ENCODE measurements at places on chromosomes 1 and 21.

DNA sequence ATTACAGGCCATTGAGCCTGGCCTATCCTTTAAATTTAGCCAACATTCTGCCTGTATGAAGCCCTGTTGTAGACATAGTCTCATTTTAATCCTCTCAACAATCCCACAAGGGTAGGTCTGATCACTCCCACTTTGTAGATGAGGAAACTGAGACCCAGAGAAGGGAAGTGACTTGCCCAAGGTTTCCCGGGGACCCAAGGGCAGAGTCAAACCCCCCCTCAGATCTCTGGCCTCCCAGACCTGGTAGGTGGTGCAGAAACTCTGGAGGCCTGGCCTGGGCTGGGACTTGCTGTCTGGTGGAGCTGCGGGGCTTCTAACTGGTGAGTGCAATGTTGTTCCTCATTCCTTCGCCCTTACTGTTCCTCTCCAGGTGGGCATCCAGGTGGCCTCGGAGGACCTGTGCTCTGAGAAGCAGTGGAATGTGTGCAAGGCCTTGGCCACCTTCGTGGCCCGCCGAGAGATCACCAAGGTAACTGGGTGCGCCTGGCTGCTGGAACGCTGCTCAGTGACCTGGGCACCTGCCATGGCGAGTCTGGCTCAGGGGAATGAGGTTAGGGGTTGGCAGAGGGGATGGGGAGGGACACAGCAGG, 29.7 kb downstream of the FAM151A start:
- DNase-seq = no peak

- DNase-seq = no peak
These were observed 38.4 kb upstream of the KCNK2 start for GRCh38 chr1:215044151-215044550.

DNA sequence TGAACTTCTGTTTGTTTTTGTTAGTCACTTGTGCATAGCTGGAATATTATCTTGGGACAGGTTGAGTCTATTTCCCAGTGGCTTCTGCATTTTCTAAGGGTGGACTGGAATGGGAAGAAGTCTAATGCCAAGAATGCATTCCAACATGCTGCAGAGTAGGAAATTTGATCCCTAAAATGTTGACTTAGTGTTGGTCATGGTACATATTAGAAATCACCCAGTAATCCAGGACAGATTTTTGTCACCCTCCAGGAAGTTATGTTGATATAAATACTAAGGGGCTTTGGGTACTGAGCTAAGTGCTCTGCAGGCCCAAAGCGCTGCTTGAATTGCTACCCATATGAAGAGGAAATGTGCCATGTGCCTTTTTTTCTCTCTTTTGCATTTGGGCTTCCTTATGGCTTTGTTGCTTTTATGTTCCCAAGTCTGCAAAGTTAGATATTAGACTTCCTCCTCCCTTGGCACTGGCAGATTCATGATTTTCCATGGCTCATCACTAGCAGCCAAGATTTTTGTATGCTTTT, 10.0 kb downstream of the ARID1A start:
- DNase-seq = no peak

DNA sequence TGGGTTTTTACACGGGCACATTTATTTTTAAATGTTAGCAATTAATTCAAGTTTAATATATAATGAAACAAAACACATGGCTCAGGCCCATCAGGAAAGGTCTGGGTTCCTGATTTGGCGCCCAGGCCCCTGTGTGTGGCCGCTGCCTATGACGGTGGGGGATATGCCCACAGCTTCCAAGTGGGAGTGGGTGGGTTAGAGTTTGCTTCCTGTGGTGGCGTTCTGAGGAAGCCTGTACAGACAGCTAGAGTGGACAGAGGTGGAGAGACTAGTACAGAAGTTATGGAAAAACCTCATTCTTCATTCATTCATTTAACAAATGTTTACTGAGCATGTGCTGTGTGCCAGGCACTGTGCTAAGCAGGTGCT, 22.4 kb upstream of the EPS8L3 start:
- DNase-seq = no peak

GRCh38 chr1:208525417-208525816, 281.2 kb upstream of the PLXNA2 start:
- no peak for DNase-seq

DNA sequence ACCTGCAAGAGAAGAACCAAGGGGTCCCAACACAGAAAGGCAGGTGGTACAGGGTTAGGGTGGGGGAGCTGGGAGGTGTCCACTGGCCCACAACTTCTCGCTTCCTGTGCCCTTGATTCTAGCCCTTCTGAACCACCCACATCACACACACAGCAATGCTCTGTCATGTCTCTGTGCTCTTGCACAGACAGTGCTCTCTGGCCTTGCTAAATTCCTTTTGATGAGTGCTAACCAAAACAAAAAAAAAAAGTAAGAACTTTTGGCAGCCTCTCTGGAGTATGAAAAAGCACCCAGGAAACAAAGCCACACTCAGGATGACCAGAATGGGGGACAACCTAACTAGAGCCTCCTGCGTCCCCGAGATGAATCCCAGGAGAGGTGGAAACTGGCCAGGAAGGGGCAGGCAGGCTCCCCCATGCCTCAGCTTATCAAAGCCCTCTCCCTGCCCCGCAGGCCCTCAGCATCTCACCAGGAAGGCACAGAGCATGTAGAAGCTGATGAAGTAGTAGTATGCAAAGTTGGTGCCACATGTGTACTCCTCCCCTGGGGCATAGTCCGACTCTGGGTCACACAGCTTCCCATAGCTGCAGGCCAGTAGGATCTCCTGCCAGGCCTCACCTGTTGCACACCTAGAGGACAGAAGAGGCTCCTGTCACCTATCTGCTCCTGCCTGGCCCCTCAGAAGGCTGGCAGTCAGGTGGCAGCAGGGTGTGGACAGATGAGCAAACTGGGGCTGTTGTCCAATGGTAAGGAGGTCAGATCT, 27.2 kb upstream of the KIF21B start:
- no peak for DNase-seq

GRCh38 chr1:61708953-61709907, 15.7 kb downstream of the TM2D1 start:
- DNase-seq = peak; percentile 66

- DNase-seq = peak; percentile 19
These were observed 149.0 kb downstream of the IGSF21 start for GRCh38 chr1:18256282-18257235.

GRCh38 chr1:63780565-63780964, 6.7 kb downstream of the ROR1 start:
- no peak for DNase-seq

GRCh38 chr1:200626853-200627534, 6.4 kb upstream of the KIF14 start:
- DNase-seq = no peak

DNA sequence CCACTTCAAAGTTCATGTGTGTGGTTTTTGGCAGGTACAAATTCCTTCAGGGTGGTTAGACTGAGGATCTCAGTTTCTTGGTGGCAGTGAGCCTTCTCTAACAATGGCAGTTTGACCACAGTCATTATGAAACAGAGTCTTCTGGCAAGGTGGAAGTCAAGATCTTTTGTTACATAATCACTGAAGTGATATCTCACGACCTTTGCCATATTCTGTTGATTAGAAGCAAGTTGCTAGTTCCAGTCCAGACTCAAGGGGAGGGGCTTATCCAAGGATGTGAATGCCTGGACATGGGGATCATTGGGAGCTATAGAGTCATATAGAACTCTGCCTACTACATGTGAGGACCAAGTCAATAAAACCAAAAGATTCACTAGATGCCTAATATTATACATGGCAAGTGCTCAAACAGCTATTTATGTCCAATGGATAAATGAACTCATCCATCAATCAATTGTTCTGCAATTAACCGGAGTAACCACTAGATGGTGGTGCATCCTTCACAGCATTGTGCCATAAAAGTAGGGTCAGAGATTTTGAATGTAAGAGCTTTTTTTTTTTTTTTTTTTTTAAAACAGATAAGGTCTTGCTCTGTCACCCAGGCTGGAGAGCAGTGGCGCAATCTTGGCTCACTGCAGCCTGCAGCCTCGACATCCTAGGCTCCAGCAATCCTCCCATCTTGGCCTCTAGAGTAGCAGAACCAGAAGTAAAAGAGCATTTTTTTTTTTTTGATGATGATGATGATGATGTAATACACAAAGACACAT, 131.9 kb downstream of the CRB1 start:
- peak; percentile 82 for DNase-seq

DNA sequence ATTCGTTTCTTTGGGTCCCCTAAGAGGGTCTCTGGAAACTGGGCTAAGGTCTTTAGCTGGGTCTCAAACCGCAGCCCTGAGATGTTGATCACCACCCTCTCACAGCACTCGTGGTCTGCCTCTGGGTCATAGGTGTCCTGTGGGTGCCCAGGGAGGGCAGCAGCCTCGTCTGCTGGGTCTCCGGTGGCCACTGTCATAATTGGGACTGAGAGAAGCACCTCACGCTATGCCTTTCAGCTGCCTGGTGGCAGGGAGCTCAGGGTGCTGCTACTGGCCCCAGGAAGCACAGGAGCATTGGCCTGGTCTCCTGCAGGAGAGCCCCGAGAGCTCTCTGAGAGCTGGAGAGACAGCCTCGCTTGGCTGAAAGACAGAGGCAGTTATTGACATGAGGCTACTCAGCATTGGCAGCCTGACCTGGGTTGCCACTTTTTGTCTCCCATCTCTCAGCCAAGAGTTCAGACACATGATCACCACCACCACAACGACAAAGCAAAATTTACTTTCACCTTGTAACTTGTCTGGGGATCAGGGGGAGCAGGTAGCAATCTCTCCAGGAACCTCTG, 1.5 kb downstream of the KCNA2 start:
- no peak for DNase-seq

GRCh38 chr1:200351826-200352549, 57.8 kb downstream of the ZNF281 start:
- peak; percentile 25 for DNase-seq

GRCh38 chr21:34675871-34676270, 7.1 kb downstream of the CLIC6 start:
- no peak for DNase-seq

DNA sequence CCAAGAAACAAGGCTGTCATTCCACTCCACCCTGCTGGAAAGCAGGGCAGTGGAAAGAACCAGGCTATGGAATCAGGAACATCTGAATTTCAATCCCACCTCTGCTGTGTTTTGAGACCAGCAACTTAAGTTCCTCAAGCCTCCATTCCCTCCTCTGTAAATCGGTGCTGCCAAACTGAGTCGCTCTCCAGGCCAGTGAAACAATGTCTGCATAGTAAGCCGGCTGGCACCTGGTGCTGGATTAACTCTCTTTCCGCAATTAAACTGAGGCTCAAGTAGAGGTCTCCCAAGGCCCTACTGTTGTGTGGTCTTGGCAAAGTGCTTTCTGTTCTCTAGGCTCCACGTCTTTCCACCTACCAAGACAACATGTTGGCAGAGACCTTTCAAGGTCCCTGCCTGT, 65.3 kb downstream of the SSBP3 start:
- no peak for DNase-seq

GRCh38 chr1:38114241-38115026, 67.8 kb upstream of the POU3F1 start:
- DNase-seq = no peak

DNA sequence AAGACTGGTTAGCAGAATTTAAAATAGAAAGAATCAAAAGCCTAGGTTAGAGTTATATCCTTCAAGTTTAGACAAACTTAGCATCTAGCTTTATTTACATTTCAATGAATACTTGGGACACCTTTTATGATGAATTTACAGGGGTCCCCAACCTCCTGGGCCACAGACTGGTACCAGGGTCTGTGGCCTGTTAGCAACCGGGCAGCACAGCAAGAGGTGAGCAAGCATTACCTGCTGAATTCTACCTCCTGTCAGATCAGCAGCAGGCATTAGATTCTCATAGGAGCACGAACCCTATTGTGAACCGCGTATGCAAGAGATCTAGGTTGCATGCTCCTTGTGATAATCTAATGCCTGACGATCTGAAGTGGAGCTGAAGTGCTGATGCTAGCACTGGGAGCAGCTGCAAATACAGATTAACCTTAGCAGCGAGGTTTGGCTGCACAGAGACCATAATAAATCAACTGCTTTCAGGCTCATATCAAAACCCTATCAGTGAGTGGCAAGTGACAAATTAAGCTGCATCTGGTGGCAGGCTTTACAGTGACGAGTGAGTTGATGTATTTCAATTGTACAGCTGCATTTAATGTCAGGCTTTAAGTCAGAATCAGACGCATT, 82.0 kb downstream of the UCHL5 start:
- DNase-seq = peak; percentile 94

- no peak for DNase-seq
These were observed 70.6 kb upstream of the RAB3GAP2 start for GRCh38 chr1:220342853-220343252.

DNA sequence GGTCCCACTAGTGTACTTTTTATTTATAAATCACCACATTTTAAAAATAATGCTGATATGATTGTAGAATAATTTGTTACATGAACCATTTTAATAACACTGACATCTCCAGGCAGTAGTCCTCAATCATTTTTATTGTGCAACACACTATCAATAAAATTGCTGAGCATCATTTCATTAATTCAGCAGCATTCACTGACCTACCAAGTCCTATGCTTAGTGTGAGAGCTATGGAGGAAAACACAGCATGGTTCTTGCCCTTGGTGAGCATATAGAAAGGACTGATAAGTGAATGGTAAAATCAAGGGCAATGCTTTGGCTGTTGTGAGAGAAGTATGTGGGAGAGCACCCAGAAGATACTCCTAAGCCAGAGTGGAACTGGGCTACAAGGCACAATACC, 119.7 kb downstream of the KCNT2 start:
- no peak for DNase-seq

DNA sequence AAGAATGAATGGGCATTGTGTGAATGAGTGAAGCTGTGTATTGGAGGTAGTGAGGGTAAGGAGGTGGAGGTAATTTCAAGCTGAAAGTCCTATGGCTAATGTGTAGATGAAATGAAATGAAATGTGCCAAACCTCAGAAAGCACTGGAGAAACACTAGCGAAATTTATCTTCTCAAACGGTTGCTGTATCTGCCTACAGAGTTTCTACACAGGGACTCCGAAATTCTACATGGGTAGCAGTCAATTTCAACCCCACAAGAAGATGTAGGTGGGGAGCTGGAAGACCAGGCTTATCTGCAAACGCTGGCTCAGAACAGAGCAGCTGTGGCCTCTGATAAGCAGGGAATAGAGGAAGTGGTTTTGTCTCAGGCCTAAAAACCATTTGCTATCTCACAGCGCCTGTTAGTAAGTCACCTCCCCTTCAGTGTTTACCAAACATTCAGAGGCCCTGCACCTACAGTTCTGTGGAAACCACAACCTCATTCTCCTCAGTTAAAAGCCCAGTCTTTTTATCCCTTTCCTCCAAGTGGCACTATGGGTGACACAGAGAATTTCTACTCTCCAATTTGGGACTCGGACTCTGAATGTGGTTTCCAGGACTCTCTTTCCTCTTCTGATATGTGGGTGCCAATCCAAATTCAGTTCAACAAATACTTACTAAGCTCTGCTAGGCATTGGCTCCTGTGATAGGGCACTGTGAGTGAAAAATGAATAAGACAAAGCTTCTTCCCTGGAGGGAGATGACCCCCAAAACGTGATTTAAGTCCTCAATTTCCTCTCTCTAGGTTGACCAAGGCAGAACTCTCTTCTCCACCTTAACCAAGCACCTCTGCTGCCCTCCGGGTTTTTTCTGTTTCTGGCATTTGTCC, 17.2 kb upstream of the SLAMF6 start:
- DNase-seq = peak; percentile 100

DNA sequence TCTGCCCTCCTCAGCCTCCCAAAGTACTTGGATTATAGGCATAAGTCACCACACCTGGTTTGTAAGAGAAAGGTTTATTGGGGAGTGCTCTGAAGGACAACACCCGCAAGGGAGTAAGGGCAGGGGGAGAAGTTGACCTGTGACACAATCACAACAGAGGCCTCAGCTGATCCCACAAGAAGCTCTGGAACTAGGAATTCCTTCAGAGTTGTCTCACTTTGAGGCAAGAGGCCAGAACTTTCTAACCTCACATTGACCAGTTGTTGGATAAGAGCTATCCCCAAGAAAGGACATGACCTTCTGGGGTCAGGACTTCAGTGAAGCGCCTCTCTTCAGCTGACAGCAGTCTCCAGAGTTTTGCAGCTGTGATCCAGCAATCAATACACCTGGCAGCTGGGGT, 27.4 kb upstream of the RC3H1 start:
- no peak for DNase-seq
